GM04504 (cell line): ENCODE measurements at places on chromosomes 7 and 10.

DNA sequence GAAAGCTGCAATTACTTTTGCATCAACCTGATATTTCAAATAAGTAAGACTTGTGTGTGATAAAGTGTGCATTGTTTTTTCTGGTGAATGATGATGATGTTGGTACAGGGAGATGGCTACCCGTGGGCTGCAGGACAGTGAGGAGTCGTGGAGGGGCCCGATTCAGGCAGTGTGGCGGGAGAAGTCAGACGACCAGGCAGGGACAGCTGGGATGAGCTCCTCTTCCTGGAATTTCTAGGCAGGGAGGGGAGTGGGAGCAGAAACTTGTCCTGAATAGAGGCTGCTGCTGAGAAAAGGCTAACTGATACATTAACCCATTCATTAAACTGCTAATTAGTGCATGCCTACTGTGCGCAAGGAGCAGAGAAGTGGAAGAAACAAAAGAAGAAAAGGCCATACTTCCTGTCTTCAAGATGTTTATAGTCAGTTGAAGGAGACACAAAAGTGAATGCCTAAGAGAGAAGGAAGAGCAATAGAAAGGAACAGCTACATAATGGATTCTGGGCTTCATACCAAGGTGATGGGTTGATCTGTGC lies 9.3 kb upstream of the GATAD1 start:
- no peak for DNase-seq

DNA sequence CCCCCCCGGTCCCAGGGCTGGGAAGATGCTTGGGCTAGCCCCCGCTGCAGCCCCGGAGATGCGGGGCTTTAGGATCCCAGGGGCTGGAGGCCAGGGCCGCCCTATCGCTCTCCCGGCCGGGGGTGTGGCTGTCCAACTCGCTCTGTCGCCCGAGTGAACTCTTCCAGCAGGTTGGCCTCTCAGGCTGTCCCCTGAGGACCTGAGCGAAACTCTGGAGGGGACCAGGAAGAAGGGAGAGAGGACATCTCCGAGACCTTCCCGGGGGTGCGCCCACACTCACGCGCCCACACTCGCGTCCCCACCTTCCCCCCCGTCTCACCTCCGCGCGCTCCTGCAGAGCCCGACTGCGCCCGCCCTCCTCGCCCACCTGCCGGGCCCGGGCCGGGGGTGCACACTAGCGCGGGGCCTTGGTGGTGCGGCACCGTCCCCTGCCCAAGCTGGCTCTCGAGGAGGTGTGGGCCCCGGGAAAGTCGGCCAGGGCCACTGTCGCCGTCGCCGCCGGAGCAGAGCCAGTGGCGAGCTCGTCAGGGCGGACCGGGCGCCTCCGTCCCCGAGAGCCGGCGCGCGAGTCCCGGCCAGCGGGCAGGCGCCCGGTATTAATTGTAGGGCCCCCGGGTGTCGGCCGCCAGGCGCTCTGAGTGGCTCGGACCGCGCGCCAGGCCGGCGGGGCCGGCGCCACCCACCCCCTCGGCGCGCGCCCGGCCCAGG lies 101.7 kb upstream of the SVIL start:
- DNase-seq, result no peak

GRCh38 chr10:62457196-62457595 lies 83.0 kb downstream of the ZNF365 start:
- DNase-seq, result no peak

GRCh38 chr10:61758433-61758832 lies 95.7 kb downstream of the CABCOCO1 start:
- DNase-seq, result no peak

- DNase-seq, result no peak
Observed at GRCh38 chr7:16904076-16904475, 22.3 kb upstream of the AGR3 start.

GRCh38 chr10:72744566-72744965 lies 52.6 kb downstream of the MCU start:
- no peak for DNase-seq

- DNase-seq, result no peak
Observed at GRCh38 chr7:48089046-48090003, at the start of gene UPP1. Gene UPP1, plus strand, starts transcription at chr7:48089265. Its CDS starts 5,519 bp downstream, at chr7:48094784.
